ENCODE measurements at places on chromosomes 16 and 17.

- DNase-seq, result no peak
Measured at GRCh38 chr17:11730747-11731146, 132.5 kb downstream of the DNAH9 start.

GRCh38 chr16:89020068-89020924, 43.3 kb upstream of the CBFA2T3 start:
- DNase-seq, result peak; percentile 43

DNA sequence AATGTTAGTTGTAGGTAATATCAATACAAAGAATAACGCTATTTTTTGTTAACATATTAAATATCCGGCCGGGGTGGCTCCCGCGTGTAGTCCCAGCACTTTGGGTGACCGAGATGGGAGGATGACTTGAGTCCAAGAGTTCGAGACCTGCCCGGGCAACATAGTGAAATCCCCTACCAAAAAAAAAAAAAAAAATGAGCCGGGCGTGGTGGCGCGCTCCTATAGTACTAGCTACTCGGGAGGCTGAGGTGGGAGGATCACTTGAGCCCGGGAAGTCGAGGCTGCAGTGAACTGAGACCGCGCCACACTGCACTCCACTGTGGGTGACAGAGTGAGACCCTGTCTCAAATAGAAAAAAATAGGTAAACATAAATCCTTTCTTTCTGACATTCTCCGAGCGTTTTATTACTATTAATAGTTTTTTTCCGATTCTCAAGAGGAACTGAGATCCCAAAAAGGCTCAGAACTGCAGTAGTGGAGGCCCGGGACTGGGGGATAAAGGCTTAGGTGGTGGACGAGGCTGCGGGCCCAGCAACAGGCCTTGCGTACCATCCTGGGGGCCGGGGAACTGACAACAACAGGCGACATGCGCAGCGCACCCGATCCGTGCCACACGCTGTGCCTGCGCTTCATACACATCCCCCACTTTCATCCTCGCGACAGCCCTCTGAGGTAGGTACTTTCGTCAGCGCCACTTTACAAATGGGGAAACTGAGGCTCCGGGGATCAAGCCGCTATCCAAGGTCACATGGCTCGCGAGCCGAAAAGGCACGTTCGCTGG, 919 bp downstream of the N4BP1 start:
- peak; percentile 47 for DNase-seq

DNA sequence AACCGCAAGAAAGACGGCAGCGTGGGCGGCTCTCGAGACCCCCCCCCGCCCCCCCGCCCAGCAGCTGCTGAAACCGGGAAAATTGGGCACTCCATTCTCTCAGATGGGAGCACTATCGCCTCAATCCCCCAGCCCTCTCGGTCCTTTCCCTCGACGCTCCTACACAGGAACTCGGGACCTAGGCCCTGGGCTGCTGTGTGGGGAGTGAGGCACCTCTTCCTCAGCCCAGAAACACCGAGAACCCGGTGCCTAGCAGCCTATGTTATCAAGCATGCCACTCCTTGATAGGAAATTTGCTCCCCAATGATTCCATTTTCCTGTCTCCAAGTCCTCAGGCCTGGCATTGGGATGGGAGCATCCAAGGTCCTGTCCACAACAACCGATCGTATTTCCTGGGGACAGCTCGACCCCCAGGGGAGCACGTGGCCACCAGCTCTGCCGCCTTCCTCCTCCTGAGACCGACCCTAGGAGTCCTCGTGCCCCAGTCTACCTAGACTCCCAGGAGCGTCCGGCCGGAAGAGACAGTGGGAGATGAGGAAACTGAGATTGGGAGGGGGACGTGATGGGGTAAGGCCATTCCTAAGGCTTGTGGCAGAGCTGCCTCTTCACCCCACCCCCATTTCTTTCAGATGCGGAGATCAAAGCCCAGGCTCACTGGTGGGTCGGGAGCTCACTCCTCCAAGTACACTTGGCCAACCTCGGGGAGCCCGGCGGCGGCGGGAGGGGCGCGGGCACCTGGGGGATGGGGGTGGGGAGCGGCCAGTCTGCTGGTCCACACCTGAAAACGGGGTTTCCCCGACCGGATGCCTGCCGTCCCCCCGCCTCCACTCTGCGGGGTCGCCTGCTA, 17.5 kb upstream of the CBX8 start:
- no peak for DNase-seq

DNA sequence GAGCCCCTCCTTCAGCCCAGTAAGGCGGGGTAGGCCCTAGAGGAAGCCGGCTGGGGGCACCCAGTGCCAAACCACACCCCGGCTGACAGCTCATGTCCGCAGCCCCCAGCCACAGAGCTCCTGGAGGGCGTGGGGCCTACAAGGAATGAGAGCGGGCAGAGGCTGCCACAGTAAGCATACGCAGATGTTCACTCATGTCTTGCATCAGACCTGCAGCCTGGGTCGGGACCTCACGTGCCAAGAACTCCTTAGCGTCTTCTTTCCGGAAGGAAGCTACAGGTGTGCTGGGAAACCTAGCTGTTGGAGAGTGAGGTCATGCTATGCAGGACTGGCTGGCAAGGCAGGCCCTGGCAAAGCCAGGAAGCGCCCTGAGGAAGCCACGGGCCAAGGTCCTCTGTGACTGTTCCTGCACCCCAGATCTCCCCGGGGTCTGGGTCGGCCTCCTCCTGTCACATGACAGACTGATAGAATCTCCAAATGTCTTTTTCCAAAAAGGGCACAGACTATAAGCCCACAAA, 1.6 kb downstream of the ZNF598 start:
- peak; percentile 57 for DNase-seq

GRCh38 chr17:44965481-44966234, 2.4 kb downstream of the C1QL1 start:
- no peak for DNase-seq

DNA sequence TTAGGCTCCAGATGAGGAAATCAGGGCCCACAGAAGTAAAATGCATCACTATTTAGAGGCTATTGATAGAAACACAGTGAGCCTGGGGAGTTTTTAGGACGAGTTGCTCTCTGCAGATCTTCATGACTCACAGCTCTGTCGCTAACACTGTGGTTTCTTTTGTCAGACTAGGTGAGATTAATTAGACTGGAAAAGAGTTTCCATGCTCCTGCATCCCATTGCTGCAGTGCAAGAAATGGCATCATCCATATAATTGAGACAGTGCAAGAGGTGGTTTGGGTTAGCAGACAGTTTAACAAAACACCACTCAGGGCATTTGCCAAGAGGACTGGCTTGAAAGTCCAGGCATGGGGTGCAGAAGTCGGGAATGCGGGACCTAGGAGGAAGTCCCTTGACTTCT, 198.8 kb upstream of the CACNG5 start:
- DNase-seq, result no peak

All from activated T-cell treated with anti-CD3 and anti-CD28 coated beads, Interleukin-2, amount 50 U/mL, for 48 hours (primary cell).